RWPE1 (cell line): ENCODE measurements at places on chromosomes 2 and 18.

DNA sequence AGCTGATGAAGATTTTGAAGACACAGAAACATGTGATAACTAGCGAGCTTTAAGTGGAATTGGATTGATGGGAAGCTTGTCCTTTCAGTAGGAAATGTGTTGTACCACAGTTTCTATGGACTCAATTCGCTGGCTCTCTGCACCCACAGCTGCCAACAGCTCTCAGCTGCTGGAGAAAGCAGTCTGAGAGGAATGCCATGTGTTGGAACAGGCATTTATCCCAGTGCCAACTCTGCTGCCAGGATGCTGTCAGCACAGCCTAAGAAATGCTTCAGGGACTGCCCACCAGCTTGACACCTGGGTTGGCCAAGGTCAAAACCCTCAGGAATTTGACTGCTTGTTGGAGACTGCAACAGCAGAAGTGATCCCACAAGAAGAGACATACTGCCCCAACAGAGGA lies 193.0 kb upstream of the THSD7B start:
- DNase-seq: no peak

- DNase-seq: no peak
Measured at GRCh38 chr18:24942144-24942543, 409.8 kb downstream of the ZNF521 start.

GRCh38 chr2:237892478-237892877 lies 33.1 kb downstream of the RAMP1 start:
- DNase-seq: no peak

DNA sequence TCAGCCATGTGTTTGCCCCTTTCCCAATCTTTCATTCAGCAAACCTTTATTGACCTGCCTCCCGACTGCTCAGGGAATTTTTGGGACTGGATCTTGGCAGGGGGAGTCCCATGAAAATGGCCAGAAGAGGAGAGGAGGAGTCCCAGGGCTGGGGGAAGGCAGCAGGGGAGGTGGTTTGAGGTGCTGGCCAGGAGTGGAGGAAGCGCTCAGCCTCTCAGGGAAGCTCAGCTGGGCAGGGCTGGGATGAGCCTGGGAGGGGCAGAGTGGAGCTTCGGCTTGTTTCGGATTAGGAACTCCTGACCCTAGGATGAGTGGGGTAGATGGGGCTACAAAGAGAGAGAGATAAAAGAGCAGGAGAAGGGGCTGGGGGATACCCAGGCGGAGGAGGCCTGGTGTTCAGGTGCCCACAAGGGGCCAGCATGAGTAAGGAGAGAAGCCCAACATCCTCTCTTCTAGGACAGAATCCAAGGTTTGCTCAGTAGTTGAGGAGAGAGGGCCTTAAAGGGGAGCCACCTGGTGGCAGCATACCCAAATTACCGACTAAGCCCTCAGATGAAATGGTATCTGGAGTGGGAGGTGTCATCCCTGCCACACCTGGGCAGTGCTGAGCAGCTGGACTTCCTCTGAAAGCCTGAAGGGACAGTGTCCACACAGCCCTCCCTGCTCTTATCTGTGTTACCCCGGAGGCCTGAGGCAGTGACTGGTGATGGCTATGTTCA lies 91.1 kb downstream of the INHBB start:
- peak; percentile 64 for DNase-seq

- no peak for DNase-seq
Measured at GRCh38 chr2:18104595-18105224, 226.2 kb downstream of the KCNS3 start.

DNA sequence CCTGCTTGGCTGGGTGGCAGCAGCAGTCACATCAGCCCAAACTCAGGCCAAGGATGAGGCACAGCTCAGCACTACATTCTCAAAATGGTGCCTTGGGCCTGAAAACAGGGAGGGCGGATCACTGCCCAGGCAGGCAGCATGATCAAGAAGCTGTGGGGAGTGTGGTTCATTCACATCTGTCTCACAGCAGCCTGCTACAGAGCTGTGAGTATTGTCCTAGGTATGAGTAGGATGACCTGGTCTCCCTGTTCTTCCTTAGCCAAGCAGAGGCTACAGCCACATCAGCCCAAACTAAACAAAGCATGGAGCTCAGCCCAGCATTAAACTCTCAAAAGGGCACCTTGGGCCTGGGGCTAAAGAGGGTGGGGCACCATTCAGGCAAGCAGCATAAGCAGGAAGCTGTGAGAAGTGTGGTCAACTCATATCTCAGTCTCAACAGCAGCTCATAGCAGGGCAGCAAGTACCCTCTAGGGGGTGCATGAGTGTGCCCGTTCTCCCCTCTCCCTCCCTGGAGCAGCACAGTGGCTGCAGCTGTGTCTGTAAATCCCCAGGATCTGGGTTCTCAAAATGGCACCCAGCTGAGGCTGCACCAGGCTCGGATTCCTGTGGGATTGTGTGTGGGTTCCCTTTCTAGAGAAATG lies 139.6 kb downstream of the TRABD2A start:
- DNase-seq: no peak

- DNase-seq: no peak
Measured at GRCh38 chr2:238423561-238424312, 3.0 kb upstream of the ASB1 start.

- DNase-seq: no peak
Measured at GRCh38 chr2:35976611-35977010, 379.0 kb upstream of the CRIM1 start.

GRCh38 chr18:57657542-57657941 lies 35.9 kb upstream of the NARS1 start:
- DNase-seq: no peak

GRCh38 chr2:190551928-190552327 lies 17.4 kb upstream of the NEMP2 start:
- no peak for DNase-seq

- no peak for DNase-seq
Measured at GRCh38 chr2:205484764-205485163, 197.5 kb upstream of the NRP2 start.

DNA sequence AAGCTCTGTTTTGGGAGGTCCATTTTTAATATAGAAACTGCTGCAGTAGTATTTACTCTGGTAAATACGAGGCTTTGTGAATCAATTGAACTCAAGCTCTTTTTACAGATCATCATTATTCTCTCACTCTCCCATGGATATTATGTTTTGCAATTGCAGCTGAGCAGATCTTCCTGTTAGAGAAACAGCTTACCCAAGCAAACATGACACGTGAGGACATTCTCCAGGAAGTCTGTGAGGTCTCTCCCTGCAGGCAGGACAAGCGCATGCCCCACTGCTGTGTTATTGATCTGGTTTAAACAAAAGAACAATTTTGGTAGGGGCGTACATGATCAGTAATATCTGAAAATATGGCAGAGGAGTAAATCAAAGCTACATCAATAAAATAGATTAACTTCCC lies 72.1 kb downstream of the COL6A3 start:
- DNase-seq: no peak

GRCh38 chr18:21930177-21930576 lies 189.6 kb downstream of the MIB1 start:
- DNase-seq: no peak

GRCh38 chr18:44799382-44799906 lies 118.8 kb downstream of the SETBP1 start:
- no peak for DNase-seq

- no peak for DNase-seq
Measured at GRCh38 chr2:28381225-28382180, 11.2 kb upstream of the FOSL2 start.

DNA sequence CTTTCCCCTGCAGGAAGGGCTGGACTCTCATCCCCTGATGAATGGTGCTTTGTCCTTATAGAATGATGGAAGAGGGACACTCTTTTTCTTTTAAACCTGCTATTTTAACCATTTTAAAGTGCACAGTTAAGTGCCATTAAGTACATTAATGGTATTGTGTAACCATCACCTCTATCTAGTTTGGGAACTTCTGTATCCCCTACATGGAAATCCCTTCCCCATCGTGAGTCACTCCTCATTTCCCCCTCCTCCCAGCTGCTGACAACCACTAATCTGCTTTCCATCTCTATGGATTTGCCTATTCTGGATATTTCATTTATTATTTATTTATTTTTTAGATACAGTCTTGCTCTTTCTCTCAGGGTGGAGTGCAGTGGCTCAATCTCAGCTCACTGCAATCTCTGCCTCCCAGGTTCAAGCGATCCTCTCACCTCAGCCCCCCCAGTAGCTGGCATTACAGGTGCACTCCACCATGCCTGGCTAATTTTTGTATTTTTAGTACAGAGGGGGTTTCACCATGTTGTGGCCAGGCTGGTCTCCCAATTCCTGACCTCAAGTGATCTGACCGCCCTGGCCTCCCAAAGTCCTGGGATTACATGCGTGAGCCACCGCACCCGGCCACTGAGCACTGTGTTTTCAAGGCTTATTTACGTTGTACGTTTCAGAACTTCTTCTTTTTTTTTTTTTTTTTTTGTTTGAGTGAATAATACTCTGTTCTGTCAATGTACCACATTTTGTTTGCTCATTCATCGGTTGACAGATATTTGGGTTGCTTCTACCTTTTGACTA lies 15.8 kb downstream of the DGKD start:
- no peak for DNase-seq

- DNase-seq: no peak
Measured at GRCh38 chr18:58590254-58590653, 38.6 kb downstream of the ALPK2 start.

GRCh38 chr2:11720752-11721151 lies 25.7 kb upstream of the LPIN1 start:
- DNase-seq: no peak

- DNase-seq: no peak
Measured at GRCh38 chr2:199940373-199940772, 14.9 kb downstream of the TYW5 start.

- no peak for DNase-seq
Measured at GRCh38 chr2:129492548-129492947, 486.9 kb upstream of the RAB6C start.

DNA sequence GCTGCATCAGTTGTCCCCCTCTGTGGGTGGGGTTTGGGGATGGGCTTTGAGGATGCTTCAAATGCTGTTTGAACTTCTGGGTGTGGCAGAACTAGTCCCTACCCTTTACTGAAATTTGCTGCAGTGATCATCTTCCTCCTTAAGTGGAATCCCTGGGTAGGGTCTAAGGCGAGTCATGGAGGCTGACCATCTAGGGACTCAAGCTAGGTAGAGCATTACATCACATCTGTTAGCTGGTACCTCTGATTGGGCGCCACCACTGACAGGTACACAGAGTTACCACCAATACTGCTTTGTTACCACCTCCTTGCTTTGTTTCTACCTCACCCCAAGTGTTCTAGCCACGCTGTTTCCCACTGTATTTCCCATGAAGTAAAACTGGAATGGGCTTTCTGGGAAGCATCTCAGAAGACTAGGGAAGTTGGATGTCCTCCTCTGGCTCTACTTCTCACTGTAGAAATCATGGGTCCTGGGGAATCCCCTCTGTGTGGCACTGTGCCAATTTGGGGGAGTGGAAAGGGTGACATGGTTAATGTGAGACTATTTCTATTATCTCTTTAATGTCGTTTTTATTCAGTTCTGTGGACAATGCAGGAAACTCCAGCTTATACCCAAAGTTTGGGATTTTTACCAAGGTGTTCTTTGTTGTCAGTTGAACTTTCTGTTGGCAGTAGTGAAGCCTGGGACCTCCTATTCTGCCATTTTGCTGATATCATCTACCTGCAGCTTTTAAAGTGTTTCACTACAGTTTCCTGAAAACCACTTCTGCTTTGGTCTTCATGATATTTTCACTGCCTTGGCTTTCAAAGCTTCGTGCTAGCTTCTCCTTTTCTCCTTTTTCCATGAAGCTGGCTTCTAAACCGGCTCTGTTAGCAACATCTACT lies 14.5 kb upstream of the SULT1C4 start:
- no peak for DNase-seq

DNA sequence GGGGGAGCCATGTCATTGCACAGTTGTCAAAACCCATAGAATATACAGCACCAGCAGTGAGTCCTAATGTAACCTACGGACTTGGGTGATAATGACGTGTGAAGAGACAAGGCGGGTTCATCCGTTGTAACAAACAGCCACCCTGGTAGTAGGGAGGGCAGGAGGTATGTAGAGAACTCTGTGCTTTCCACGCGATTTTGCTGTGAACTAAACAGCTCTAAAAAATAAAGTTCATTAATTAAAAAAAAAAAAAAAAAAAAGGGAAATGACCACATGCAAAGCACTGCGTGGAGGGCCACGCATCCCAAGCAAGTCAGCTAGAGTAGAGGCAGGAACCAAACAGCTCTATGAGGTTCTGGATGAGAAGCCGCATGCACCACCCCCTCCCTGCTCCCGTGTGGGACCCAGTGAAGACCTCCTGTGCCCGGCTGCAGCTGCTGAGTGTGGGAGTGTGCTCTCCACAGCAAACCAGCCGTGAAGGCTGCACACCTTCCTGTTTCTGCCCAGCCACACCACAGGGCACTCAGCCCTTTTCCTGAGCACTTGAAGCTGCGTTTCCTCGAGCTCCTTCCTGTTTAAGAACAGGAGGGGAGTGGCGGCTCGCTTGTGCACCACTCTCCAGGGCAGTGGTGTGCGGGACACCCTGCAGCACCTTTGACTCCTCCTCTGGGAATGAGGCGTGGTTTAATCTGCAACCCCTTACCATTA lies 65.6 kb downstream of the ODC1 start:
- no peak for DNase-seq

- DNase-seq: no peak
Measured at GRCh38 chr2:11330457-11331142, 13.8 kb downstream of the ROCK2 start.

DNA sequence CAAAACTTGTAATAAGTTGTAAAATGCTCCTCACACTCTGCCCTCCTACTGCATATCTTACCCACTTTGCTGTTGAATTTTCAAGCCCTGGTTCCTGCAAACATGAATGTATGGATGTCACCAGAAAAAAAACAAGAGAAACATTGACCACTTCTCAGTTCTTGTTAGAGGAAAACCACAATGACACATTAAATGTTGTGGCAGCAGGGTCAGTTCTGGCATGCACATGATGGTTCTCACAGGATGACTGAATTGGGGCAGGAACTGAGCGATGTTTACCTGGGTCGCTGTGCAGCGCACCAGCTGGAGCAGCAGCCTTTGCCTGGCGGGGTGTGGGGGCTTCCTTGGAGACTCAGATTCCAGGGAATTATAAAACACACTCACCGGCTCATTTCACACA lies 14.0 kb upstream of the PRKCE start:
- DNase-seq: no peak

DNA sequence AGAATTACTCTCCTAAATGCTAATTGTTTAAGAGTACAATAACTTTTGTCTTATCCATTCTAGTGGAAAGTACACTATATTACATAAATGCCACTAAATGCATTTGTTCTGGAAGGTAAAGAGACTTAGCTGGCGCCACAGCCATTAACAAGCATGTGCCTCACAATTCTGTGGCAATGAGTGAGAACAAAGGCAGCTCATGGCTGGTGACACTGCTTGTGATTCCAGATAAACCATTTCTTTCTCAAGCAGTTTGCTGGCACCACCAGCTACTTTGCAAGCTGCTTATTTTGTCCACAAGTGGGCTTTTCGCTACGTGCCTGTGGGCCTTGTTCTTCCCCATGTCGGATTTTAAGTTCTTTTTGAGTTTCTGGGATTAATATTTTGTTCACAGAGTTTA lies 147.6 kb upstream of the SMAD7 start:
- no peak for DNase-seq
